NB4 (cell line): ENCODE measurements at places on chromosomes 7 and 10.
A peak's percentile ranks its signal among the peaks of the same experiment; 100 is the strongest.

GRCh38 chr10:124957404-124957947 is 15.6 kb downstream of the ZRANB1 start:
- peak; percentile 62 for DNase-seq

- DNase-seq = no peak
Measured at GRCh38 chr10:13592306-13592705, 5.5 kb downstream of the PRPF18 start.

- no peak for DNase-seq
Measured at GRCh38 chr7:15086862-15087261, 184.3 kb upstream of the DGKB start.

DNA sequence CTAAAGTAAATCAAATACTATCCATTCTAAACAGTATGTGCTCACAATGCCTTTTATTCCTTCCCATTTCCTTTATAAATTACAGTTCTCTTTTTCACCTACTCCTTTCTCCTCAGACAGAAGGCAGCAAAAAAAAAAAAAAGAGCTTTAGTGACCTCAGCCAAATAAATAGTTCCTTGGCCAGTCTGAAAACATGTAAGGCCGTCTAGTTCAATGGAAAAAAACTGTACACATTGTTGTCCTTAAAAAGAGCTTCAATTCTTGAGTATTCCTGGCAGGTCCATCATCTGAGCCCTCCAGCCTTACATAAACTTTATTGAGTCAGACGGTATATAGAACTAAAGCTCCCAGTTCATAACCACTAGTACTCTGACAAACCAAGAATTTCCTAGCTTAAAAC is 185.4 kb downstream of the CACNA2D1 start:
- DNase-seq = no peak

- DNase-seq = no peak
Measured at GRCh38 chr7:139080905-139081304, 28.6 kb downstream of the ZC3HAV1 start.

GRCh38 chr10:113445736-113446135 is 107.1 kb upstream of the HABP2 start:
- peak; percentile 6 for DNase-seq

- DNase-seq = no peak
Measured at GRCh38 chr10:13790196-13790595, 203.4 kb downstream of the PRPF18 start.

- DNase-seq = no peak
Measured at GRCh38 chr7:2761131-2761624, 73.2 kb downstream of the AMZ1 start.

DNA sequence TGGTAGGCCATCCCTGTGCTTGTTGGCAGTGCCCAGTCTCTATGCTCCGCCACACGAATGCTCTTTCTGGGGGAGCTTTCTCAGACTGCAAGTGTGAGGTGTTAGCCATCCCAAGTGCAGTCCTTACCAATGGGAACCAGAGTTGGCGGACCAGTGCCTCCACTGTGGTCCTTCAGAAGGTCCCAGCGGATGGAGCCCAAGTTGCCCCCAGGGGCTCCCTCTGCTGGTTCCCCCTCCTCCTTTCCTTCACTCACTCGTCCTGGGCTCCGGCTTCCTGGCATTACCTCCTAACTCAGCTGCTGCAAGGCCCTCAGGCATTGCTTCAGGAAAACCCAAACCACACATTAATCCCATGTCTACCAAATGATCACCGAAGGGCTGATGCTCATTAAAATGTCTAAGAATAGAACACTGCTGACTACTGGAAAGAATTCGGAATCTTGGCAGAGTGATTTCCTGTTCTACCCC is 139.8 kb downstream of the CUBN start:
- no peak for DNase-seq

GRCh38 chr7:4808026-4808425 is 32.6 kb downstream of the AP5Z1 start:
- no peak for DNase-seq

DNA sequence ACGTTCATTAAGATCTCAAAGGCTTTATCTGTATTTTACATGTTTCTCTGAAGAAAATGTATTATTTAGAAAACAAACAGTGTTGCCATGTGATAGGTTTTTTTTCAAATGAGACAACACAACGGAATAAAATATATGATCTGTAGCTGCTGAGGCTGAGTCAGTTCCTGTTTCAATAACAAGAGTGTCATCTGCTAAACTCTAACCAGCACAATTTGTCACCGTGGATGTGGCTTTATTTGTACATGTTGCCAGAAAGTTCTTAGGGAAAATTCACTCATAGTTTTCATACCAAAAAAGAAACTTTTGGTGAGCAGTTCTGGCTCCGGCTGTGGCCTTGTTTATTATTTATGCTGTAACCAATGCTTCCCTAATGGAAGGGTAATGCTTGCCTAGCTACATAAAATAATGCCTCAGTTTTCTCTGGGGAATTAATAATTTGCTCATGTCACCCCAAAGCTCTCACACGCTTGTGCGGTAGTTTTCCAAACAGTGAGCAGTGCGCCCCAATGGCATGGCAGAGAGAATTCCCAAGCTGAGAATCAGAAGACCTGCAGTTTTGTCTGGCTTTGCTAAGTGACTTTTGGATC is 20.3 kb upstream of the KLF6 start:
- DNase-seq = peak; percentile 77

GRCh38 chr10:27564880-27565279 is 60.8 kb downstream of the RAB18 start:
- no peak for DNase-seq

DNA sequence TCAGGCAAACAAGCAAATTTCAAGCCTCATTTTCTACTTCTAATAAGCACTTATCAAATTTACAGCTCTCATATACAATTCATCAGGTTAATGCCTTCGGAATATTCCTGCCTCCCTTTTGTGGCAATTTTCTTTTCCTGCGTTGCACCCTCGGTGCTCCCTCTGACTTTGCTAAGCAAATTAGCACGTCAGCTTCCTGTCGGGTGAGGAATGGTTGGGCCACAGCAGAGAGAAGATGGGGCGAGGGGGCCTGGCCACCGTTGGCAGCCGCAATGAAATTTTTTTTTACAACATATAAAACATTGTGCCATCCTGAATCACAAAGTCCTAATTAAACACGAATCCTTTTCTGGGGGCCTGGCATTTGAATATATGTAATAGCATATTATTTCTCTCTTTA is 28.1 kb downstream of the ELFN1 start:
- DNase-seq = no peak

- peak; percentile 52 for DNase-seq
Measured at GRCh38 chr7:158432369-158433341, 155.0 kb downstream of the PTPRN2 start.

GRCh38 chr10:3263082-3263481 is 90.5 kb upstream of the PITRM1 start:
- no peak for DNase-seq

GRCh38 chr7:42198974-42199668 is 37.9 kb downstream of the GLI3 start:
- no peak for DNase-seq

DNA sequence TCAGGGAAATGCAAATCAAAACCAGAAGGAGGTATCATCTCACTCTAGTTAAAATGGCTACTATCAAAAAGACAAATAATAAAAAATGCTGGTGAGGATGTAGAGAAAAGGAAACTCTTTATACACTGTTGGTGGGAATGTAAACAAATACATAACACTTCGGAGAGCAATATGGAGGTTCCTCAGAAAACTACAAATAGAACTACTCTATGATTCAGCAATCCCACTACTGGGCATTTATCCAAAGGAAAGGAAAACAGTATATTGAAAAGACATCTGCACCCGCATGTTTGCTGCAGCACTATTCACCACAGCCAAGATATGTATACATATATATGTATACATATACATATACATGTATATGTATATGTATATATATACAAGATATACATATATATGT is 94.2 kb downstream of the C10orf90 start:
- no peak for DNase-seq

DNA sequence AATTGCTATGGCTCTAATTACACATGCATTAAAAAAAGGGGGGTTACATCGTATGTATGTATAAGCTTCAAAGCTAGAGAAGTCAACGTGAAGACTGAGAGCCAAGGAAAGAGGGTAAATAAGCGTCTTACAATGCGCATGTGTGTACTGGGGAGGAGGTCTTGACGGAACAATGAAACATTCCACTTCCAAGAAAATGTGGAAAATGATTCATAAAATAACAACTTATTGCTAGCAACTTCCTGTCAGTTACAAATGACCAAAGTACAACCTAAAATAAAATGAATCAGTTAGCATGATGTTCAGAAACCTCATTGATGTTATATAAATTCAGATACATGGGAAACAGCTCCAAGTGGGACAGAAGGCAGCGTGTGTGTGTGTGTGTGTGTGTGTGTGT is 104.1 kb upstream of the RHEB start:
- no peak for DNase-seq

DNA sequence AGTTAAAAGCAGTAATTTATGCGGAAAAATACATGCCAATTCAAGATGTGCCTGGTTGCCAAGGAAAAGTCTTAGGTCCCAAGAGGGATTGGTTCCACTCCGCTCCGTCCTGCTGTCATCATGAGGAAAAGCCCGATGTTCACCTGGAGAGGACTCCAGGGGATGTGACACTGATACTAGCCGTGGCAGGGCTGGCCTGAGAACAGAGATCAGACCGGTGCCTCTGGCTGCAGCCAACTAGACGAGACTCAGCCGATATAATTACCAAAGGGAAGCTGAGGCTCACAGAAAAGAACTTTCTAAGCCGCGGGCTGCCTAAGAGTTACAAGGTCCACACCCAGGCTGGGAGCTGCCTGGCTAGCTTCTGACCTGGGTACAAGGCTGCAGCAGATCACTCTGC is 81.3 kb upstream of the UNC5B start:
- DNase-seq = no peak

DNA sequence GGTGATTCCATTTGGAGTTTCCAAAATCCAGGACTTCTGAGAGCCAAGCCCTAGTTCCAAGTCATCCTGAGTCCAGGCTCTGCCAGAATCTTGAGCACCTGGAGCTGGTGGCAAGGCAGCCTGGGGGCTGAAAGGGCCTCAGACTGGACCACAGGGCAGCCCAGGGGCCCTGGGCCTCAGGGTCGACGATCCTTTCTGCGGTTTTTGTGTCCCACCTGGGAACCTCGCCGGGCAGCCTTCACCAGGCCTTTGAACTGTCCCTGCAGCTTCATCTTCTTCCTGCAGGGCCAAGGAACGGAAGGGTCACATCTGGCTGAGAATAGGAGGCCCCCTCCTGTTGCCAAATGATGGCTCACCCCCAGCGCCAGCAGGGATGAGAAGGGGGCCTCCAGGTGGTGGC is 22.4 kb upstream of the FRAT2 start:
- DNase-seq = no peak

GRCh38 chr7:18538554-18539250 is 43.2 kb downstream of the HDAC9 start:
- DNase-seq = no peak

DNA sequence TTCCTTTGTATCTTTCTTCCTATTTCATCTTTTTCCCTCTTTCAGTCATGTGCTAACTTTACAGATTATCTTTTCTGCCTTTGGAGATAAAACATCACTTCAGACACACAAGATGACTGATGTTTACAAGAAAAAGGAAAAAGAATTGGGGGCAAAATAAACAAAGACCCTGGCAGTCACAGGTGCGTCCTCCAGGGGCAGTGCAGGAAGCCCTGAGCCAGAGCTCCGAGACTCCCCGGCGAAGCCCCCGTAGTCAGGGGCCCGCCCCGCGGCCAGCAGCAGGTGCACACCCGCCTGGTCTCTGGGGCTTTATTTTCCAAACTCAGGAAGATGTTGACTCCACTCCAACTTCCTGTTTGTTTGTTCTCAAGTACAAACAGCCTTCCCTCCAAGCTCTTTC is 10.2 kb downstream of the STK32C start:
- no peak for DNase-seq

DNA sequence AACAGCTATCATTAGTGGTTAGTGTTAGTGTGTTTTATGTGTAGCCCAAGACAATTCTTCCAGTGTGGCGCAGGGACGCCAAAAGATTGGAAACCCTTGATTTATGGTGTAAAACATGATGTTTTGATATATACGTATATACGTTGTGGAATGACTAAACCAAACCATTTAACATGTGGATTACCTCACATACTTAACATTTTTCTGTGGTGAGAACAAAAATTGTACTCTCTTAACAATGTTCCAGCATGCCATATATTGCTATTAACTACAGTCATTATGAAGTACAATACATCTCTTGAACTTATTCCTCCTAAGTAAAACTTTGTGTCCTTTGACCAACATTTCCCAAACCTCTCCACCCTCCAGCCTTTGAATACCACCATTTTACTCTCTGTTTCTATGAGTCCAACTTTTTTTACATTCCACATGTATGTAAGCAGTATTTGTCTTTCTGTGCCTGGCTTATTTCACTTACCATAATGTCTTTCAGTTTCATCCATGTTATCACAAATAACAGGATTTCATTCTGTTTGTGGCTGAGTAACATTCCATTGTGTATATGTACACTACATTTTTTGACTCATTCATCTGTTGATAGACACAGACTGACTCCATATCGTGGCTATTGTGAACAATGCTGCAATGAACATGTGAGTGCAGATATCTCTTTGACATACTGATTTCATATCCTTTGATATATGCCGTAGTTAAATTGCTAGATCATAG is 42.2 kb upstream of the MAGI2 start:
- DNase-seq = no peak

DNA sequence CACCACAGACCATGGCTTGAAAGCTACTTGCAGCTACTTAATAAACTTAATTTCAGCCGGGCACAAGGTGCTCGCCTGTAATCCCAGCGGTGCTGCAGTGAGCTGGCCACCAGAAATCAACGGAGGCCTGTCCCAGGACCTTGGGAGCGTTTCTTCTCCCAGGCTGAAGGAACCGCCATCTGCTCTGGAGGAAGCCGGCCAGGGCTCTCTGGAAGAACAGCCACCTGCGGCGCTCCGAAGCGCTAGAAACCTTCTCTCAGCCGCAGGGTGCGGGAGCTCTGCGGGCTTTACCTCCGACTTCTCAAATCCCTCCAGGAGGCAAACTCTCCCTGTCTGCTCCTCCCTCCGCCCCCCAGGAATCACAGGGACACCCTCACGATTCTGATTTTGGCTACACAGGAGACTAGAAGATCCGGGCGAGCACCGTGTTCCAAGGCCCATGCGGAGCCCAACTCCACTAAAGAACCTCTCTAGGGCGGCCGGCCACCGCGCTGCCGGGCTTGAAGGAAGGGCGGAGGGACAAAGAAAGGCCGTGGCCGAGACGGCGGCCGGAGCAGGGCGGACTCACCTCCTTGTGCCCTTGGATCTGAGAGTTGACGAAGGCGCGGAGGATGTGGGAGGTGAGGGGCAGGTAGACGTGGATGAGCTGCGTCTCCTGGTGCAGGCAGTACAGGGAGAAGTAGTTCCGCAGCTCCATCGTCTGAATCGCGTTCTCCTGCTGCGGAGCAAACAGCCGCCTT is 14.4 kb downstream of the NUDT1 start:
- DNase-seq = no peak

GRCh38 chr10:22615101-22615500 is 99.3 kb downstream of the PIP4K2A start:
- no peak for DNase-seq

DNA sequence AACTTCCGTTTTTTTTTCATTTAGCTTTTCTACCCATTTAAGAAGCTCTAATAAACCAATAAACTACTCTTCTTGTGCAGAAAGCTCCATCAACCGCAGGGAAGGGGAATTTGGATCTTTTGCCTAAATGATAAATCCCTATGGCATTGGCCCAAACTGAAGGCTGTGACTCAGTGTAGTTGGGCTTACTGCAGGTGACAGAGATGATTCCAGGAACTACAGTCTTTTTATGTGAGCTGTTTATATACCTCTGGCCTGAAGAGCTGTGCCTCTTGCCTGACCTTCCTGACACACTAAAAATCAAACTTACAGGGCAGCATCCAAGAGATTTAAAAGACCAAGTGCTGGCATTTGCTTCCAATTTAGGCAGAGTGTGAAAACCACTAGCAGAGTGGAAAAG is 25.2 kb downstream of the ABCB1 start:
- no peak for DNase-seq
